ENCODE measurements at places on chromosomes 2 and 18.

DNA sequence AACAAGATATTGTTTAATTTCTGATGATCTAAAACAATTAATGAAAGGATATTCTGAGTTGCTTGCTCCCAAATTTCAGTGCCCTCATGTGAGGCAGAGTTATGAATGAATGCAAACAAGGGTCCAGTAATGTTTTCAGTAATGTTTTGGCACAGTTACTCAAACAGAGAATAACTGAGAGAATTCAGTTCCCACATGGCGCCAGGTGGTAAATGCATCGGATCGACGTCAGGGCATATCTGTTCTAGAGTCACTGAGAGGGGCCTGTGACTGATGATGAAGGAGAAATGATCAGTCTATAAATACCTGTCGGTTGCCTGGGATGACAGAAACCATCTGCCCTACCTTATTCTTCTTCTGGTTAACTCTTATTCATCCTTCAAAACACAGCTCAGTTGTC lies 81.4 kb downstream of the KCNS3 start:
- no peak for DNase-seq

- no peak for DNase-seq
Measured at GRCh38 chr18:3015204-3015592, 2.3 kb upstream of the LPIN2 start.

GRCh38 chr2:132969371-132969985 lies 299.5 kb upstream of the LYPD1 start:
- DNase-seq = no peak

- no peak for DNase-seq
Measured at GRCh38 chr18:36215577-36215976, 28.3 kb downstream of the MOCOS start.

DNA sequence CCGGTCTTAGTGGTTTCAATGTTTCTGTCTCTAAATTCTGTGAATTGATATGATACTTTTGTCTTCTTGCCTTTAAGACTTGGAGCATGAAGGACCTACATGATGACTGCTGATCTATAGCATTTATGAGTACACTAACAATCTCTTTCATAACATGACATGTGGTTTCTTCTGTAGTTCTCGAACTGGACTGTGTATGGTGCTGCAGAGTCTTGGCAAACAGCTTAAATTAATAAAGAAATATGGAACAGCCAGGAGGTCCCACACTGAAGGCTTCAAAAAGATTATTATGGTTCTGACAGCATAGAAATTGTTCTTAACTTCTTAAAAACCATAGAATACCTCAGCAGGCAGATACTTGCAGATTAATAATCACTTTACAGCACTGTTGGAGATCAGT lies 145.0 kb downstream of the DCC start:
- no peak for DNase-seq

DNA sequence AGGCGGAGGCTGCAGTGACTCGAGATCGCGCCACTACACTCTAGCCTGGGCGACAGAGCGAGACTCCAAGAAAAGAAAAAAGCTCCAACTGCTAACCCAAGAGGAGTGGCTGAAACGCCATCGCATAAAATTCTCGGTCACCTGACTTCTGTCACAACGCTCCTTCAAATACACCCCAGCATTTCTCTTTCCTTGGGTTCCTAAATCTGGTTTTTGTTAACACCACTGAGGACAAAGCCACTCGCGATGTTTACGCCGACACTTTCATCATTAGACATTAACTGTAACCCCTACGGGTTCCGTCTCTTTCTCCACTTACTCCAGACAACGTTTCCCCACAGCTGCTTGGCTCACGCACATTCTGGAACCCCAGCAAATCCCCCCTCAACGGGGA lies 679 bp downstream of the CLK1 start:
- DNase-seq = no peak

- DNase-seq = no peak
Measured at GRCh38 chr2:133040170-133040569, 370.2 kb upstream of the LYPD1 start.

DNA sequence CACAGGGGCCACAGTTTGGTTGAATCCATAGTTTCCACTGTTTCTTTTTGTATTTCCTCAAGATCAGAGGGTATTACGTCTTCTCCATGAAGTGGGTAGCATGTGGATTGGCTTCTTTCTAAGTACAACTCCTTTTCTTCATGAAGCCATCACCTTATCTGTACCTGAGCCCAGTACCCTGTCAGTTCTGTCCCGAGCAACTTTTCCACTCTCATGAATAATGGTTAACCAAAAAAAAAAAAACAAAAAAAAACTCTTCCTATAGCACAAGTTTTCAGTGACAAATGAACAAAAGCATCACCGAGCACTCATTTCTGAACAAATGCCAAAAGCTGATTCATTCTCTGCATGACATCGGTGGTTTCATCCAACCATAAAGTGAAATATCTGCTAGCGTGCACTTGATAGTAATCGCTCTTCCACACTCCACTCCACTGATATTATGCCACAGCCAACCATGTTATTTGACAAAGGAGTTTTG lies 53.0 kb upstream of the CCDC150 start:
- peak; percentile 26 for DNase-seq

DNA sequence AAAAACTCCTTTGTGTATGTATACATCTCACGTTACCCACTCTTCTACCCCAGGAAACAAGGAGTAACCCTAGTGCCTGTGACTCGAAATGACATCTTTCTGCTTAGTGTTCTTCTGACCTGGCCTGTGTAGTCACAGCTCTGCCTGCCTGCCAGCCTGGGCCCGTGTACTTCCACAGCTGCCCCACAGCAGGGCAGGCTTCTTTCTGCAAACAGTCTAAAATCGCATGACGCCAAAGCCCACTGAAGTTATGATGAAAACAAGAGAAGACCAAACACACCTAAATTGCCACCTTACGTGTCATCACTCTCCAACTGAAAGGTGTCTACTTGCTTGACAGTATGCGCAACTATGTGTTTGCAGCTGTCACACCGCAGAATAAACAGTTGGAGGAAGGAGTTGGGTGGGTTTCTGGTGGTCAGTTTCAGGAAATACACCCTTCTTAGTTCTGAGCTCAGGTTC lies 1.5 kb downstream of the GAREM1 start:
- peak; percentile 19 for DNase-seq

DNA sequence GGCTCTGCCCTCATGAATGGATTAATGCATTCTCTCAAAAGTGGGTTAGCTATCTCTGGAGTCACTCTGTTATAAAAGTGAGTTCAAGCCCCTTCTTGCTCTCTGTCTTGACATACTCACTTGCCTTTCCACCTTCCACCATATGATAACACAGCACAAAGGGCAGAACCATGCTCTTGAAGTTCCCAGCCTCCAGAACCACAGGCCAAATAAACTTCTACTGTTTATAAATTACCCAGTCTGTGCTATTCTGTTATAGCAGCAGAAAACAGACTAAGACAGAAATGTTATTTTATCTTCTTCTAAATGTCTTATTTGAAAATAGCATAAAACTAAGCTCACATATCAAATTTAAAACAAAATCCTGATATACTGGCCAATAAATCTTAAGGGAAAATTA lies 15.0 kb downstream of the RAB1A start:
- DNase-seq = no peak

DNA sequence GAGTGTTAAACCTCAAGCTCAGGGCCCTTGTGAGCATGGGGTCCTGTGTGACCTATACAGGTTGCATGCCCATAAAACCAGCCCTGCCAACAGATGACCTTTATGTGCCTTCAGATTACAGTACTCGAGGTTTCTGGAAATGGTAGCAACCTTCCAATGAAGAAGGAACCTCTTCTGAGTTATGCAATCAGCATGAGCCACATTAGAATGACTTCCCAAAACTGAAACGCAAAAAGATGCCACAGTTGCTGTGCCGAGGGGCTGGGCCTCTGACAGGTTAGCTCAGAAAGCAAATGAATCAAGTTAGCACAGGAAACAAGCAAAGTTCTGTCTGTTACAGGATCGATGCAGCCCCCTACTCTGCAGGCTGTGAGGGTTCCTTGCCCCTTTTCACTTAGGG lies 37.7 kb downstream of the TGFA start:
- DNase-seq = no peak

DNA sequence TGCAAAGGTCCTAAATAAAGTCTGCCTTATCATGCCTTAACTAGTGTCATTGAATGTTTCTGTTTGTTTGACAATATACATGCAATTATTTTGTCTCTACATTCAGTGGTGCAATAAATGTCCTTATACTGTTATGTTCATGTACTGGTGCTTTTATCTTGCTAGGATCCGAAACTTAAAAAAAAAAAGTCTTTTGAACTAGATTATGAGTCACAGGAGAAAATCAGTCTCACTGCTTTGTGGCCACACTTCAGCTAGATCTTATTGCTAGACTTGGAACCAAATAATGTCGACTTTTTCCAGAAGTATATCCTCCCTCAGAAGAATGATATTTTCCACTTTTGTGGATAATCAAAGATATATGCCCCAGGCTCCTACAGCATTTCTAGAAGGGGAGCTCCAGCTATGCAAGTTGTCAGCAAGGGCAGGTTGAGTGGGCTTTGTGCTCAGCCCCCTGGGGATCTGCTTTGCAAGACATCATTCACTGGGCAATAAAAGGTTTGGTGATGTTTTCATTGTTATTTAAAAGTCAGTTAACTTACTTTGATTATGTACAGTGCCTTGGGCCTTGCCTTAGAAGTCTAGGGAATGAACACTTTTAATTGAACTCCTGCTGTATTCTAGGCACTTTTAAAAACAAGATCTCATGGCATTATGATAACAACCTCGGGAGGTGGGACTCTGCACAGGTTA lies 157.1 kb upstream of the LRRTM1 start:
- no peak for DNase-seq

- no peak for DNase-seq
Measured at GRCh38 chr2:121722479-121722878, 14.2 kb downstream of the NIFK start.

GRCh38 chr2:26845021-26845420 lies 2.9 kb upstream of the DPYSL5 start:
- DNase-seq = no peak

DNA sequence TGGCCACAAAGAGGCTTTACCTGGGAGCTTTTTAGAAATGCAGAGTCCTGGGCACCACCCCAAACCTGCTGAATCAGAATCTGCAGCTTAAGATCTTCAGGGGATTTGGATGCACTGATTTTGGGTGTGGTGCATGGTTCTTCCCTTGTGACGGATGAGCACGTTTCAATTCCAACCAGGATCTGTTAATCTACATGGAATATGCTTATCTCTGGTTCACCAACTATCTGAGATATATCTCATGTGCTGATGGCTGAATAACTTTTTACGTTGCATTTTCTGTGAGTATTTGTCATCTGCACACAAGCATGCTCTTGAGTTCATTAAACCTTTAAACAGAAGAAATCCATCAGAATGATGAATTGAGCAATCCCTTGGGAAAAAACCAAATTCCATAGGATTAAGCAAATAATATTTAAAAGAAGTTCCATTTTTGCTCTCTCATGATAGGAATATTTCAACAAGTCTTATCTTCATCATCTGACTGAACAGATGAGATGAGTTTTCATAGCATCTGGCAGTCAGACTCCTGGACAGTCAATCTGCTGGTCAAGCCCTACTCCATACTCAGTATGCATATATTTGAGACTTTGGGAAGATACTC lies 120.6 kb downstream of the PLB1 start:
- no peak for DNase-seq

GRCh38 chr18:45753286-45753685 lies 29.3 kb downstream of the SLC14A1 start:
- DNase-seq = no peak

DNA sequence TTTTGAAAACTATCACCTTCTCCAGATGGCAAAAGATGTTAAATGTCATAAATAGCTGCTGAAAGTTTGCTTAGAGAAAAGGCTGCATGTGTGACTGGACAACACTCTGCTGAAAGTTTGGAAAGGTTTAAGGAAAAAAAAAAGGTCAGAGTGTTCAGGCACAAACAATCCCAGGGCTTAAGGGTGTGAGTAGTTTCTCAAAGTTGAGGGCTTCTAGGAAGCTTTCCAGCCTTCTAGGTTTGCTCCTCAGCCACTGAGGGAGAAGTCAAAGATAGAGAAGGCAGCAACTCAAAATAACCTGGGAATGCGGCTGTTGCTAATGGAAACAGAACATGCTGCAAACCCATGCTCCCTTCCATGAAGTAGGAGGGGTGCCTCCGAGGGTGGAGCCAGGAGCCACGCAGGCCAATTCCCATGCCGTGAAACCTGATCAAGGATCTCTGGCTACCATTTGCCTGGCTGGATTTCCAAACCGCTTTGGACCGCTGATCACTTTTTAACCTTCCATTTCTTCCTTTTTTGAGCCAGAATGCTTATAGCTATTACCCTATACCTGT lies 88.0 kb downstream of the TEX51 start:
- DNase-seq = no peak
